Peyer's patch (tissue), 4 donors: ENCODE measurements at places on chromosomes 3 and 15. TPM values are rescaled to one million over a fixed set of nuclear protein-coding genes. Genes with fewer than 3 reads are reported as not detected.

- DNase-seq, result no peak
Measured at GRCh38 chr3:128435058-128435457, 31.6 kb downstream of the DNAJB8 start.

Gene KNG1
- total RNA-seq, result 1.1 TPM

Gene BNC1
- not detected for total RNA-seq

Gene MEGF11
- total RNA-seq, result not detected

Gene IFT57
- 52.0 TPM for total RNA-seq

GRCh38 chr3:129070086-129070885 lies 9.7 kb downstream of the GP9 start:
- no peak for DNase-seq

DNA sequence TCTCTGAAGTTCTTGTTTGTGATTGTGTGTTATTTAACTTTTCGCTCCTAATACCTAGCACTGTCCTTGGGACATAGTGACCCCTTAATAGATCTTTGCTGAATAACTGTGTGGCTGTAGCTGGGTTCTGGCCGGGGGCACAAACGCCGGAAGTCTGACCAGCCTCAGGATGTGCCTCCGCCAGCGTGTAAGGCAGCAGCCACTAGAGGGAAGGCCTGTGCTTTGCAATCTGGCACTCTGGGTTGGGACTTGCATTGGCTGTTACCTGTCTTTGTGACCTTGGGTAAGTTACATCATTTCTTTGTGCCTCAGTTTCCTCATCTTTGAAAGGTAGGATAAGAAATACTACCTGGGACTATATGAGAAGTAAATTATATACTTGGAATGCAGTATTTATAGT lies 158.7 kb downstream of the GHSR start:
- no peak for DNase-seq

- DNase-seq, result no peak
Measured at GRCh38 chr3:146796078-146796477, 190.9 kb upstream of the PLSCR5 start.

- no peak for DNase-seq
Measured at GRCh38 chr3:158671821-158672214, 630 bp downstream of the LXN start.

Gene EPHA3
- total RNA-seq, result 0.53 TPM

DNA sequence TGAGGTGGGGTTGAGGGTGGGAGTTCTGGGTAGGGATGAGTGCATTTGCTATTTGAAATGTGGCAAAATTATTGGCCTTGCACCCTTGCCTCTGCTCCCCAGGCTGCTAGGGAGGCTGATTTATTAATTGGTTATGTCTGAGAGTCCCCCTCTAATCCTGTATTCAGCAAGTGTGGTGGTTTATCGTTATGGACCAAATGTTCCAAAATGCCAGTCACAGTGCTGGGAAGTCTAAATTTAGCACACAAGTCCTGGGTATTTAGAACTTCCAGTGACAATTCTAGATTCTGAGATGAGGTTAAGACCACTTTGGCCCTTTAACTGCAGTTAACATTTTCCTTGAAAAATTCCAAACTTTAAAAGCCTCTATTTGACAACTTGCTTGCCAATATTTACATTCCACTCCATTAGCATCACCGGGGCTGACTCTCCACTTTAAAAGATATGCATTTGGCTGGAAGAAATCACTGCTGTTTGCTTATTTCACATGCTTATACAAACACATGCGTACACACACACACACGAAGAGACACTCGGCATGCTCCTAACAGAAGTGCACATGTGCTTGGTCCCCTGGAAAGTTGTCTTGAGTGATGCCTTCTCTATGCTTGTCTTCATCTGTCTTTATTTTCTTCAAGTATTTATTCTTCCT lies 247.7 kb downstream of the IL20RB start:
- DNase-seq, result no peak
